ENCODE measurements at places on chromosomes 7 and 10.

DNA sequence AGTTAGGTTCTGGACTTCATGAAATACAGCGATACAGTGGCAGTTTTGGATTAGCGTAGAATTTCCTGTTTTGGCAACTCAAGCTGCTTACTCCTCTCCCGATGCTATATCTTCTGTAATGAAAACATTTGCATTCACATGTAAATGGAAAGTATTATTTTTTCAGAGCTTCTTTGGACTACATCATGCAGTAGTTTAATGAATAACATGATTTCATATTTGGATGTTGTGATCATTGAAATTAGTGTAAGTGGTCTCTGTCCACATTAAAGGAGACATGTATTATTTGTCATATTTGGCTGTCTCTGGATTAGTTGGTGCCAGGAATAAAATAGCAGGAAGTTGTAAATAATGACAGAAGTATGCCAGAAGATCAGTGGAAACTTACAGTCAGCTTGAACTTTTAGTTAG is 331.6 kb downstream of the GFRA1 start:
- DNase-seq = no peak

- DNase-seq = no peak
Observed at GRCh38 chr10:5305374-5305773, 59.4 kb upstream of the UCN3 start.

DNA sequence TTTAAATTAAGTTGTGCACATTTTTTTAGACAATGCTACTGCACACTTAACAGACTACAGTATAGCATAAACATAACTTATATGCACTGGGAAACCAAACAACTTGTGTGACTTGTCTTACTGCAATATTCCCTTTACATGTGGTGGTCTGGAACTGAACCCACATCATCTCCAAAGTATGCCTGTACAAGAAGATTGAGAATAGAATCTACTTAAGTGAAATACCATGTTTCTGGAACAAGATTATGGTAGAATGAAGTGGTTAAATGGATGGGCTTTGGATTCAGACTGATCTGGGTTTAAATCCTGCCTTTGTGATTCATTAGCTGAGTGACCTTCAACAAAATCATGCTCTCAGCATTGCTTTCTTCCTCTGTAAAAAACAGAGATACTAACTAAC is 30.7 kb downstream of the CUL2 start:
- DNase-seq = no peak

DNA sequence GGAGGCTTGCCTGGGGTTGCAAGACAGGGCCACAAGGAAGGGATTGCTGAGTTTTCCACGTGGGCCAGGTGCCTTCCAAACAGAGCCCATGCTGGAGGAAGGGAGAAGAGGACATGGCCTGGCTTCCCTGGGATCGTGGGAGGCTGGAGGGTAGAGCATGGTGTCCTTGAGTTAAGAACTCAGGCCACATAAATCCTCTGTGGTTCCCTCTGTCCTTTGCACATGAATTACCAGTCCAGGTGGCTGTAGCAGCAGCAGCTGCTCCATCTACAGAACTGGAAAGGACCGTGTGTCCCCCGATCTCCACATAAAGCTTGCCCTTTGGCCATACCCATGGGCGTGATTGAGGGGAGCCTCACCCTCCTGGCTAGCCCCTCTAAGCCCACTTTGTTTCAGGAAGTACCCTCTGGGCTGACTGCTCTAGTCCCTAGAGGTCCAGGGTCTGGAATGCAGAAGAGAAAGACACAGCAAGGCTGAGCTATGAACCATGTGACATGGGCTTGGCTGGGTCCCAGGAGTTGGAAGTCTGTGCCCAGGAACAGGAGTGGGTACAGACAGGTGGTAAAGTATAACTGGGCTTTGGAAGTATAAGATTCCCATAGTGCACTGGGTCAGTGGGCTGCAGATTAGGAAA is 84.9 kb downstream of the C10orf105 start:
- no peak for DNase-seq

DNA sequence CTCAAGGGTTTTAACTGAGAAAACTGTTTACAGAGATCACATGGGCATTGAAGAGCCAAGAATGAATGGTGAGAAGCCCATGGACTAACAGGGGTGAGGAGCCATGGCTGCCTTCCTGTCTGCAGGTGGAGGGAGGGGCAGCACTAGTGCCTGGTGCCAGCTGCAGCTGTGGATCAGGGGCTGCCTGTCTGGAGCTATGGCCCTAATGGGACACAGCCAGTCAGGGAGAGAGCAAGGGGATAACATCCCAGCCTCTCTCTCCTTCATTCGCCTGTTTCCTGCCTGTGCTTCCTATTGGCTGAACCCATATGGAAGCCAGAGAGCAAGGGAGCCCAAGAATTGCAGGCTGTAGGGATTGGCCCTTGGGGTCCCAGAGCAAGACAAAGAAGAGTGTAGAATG is 125.8 kb upstream of the GAD2 start:
- no peak for DNase-seq

- DNase-seq = no peak
Observed at GRCh38 chr10:63133821-63134557, 861 bp downstream of the NRBF2 start.

DNA sequence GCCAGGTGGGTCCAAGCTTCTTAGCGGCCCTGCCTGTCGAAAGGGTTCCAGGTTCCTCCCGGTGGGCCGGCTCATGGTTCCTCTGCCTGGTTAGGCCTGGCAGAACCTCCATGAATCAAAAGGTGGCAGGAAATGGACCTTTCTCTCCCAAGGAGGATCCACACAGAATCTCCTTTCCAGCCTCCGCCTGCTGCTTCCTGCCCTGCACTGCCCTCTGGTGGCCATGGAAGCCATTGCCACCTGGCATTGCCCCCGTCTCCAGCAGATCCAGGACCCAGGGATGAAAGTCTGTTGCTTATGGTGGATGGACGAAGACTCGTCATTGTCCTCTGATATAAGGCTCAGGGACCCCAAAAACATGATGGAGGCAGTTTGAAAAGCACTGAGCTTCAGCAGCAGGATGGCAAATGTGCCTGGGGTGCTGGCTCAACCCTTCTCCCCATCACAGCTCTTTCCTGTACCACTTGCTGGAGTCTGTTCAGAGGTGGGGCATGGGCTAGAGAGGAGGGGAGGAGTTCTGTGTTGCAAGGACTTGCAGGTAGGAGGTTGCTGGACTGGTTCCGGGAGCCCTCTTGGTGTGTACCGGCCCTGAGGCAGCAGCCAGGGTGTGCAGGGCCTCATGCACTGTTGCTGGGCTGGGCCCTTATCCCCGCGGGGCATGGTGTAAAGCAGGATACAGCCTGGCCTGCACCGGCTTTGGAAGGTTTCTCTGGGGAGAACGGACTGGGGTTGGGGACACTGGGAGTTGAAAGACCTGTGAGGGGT is 11.3 kb upstream of the INMT start:
- DNase-seq = peak; percentile 61

DNA sequence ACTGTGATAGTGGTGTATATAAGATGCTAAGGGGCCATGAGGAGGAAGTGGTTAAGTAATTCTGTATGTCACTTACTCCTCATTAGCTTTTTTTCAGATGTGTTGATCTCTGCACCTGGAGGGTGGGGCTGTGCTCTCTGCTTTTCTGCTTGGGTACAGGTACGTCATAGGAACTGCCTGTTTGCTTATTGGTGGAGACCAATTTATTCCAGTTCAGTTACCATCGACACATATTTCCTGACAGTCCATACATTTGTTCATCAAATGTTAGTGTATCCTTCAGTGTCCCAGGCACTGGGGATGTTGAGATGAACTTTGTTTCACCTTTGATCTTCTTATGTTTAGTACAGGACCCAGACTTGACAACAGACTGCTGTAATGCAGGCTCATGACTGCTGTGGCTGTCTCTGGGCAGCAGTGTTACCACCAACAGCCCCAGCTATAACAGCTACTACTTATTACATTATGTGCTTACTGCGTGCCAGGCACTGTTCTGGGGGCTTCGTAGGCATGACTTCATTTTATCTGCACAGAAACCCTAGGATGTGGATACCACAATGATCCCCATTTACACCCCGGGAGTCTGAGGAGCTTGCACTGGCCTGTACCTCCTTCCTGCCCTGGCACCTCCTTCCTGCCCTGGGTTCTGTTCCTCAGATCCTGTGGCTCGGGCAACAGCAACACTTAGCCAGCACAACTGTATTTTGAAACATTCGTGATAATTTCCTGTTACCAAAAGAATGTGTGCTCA is 87.4 kb downstream of the BUB3 start:
- no peak for DNase-seq

DNA sequence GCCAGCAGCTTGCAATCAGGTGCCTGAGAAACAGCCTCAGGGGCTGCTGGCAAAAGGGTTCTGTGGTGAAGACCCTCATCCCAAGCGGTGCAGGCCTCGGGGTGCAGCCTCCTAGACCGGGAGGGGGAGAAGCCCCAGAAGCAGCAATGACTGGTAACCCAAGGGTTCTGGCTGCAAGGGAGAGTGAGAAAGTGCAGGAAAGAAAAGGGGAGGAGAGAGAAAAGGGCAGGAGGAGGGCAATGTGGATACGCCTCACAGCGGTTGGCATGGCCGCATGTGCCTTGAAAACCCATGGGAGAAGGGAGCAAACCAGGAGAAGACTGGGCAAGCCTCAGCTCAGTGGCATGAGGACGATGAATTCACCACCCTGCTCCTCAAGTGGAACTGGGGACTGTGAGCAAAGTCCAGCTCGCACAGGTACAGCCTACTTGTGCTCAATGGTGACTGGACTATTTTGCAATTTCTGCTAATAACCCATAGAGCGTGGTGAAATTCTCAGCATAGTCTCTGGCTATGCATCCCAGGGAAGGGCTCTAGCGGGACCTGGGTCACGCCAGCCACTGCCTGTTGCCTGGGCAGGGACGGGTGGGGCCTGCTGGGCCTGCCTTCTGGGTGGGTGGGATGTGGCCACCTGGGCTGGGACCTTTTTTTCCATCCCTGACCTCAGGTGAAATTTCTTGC is 6.2 kb downstream of the CLRN3 start:
- no peak for DNase-seq

DNA sequence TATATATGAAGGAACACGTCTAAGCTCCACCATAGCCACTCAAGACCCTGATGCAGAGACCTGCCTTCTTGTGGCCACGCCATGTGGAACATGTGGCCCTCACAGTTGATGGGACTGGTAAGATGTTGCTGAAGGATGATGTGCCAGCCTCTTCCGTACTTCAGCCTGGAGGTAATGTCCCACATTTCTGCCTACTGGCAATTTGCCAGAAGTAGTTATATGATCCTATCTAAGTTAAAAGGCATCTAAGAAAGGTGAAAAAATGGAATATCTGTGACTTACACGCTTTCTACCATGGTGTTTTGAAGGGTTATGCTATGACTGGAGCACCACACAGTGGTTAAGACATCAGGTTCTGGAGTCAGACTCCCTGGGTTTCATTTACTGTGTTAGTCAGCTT is 948.7 kb upstream of the GHITM start:
- DNase-seq = no peak

DNA sequence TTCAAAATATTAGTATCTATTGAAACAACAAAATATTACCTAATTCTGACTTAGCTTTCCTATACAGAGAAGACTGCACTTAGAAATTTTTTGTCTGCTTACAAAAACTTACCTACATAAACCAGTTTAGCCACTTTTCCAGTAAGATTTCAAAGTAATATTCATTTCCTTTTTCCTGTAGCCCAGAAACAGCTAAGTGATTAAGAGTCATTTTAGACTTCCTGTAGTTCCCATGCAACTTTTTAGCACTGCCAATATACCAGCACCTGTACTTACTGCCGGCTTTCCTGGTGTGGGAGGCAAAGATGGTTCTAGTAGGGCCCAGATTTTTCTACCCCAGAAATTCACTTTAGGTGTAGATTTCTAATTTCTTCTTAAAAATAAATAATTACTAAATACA is 21.8 kb downstream of the NT5C2 start:
- DNase-seq = no peak

DNA sequence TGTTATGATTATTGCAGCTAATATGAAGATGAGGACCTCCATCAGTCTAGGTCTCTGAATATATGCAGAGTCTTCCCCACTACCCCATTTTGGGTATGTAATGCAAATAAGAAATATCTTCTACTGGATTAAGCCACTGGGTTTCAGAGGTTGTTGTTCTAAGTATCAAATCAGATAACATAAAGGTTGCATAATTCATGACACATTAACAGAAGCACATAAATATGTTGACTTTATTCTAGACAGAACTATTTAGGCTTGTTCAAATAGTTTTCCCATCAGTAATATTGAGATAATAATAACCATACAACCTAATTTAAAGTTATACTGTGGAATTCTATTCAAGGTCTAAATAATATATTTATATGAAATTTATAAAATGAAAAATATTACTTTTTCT is 157.1 kb downstream of the ETV1 start:
- DNase-seq = no peak

GRCh38 chr7:157005456-157006204 is 4.8 kb downstream of the MNX1 start:
- DNase-seq = no peak

DNA sequence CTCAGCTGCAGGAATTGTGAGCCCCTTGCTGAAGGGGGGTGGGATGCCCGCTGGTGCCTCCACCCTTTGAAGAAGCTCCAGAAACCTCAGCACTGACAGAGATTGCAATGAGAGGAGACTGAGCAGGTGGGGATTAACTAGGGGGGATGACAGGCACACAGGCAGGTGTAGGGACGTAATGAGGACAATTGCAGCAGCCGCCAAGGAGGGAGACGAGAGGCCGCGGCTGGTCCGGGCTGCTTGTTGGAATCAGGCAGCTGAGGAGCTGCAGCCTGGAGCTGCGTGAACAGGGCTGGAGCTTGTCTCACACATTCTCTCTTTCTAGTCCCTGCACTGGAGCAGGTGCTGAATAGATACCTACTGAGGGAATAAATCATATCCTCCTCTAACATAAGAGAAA is 122.0 kb upstream of the TCERG1L start:
- DNase-seq = no peak

DNA sequence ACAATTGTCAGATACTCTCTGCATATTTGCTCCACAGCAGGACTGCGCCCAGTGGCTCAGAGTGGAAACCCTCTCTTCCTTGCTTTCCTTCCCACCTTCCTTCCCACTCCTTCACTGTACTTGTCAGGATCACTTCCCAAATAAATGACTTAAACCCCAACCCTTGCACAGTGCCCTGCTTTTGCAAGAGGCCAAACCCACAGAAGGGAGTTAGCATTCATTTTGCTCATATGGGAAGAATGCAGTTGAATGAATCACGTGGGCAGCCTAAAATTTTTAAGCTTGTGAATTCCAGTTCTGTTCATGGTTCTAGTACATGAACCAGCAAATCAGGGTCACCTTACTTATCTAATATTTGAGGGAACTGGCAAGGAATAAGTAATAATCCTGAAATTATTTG is 47.7 kb upstream of the SFMBT2 start:
- no peak for DNase-seq

- no peak for DNase-seq
Observed at GRCh38 chr10:103501186-103501585, 7.7 kb downstream of the NEURL1 start.

- DNase-seq = no peak
Observed at GRCh38 chr7:127710635-127711034, 58.6 kb downstream of the SND1 start.

GRCh38 chr7:149753375-149754233 is 19.8 kb downstream of the ZNF467 start:
- no peak for DNase-seq

DNA sequence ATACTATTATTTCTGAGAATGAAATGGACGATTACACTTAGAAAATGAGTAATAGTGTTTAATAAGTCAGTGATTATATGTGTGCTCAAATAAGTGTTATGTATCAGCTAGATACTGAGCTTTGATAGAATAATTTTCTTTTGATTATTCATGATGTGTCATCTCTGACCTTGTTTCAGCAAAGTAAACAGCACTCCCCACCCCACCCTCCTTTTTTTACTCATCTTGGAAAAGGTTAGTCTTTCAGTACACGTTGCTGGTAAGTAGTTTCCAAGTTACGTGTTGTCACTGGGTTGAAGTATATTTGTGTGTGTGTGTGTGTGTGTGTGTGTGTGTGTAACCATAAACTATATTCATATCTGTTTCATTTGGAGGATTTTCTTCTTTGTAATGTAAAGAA is 84.1 kb downstream of the GNAI1 start:
- no peak for DNase-seq
